ENCODE measurements at places on chromosomes 12 and 14. TPM values are rescaled to one million over a fixed set of nuclear protein-coding genes. Genes with fewer than 3 reads are reported as not detected.

The PFKM gene
- total RNA-seq = 74.9 TPM

The SYNE3 gene
- 17.1 TPM for total RNA-seq

The FLVCR2 gene
- total RNA-seq = 2.6 TPM

The BCAT1 gene
- 122 TPM for total RNA-seq

The RAP1B gene
- 103 TPM for total RNA-seq

The POTEG gene
- 1.2 TPM for total RNA-seq

The SOAT2 gene
- not detected for total RNA-seq

GRCh38 chr14:53432378-53432802, 279.3 kb upstream of the DDHD1 start:
- DNase-seq = peak; percentile 24

DNA sequence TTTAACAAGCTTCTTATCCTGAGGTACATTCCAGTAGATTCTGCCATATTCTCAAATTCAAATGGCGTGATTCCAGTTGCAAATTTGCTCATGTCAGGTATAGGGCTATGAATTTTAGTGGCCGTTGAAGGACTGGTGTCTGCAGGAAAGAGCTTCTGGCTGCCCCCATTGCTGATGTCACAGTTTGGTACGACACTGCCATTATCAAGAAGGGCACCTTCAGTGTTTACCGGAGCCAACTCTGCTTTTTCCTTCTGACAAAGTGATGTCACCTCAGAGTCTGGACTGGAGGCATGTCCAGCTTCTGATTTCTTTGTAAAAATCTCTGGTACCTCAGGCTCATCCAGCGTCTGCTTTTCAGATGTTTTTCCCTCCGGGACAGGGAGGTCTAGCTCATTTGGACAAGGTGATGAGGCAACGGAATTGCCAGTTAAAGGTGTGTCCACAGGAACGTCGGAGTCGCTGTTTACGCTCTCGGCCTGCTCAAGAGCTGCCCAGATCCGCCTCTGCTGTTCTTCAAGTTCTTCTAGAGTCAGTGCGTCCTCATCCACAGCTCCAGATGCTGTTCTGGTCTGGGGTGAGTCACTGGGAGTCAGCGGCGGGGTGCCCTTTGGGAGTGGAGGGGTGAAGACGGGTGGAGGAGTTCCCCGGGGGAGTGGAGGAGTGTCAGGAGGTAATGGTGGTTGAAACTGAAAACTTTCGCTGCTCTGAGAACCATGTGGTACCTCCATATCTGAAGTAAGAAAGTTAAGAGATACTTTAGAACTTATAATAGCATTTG, 27.0 kb downstream of the ZCCHC8 start:
- DNase-seq = no peak

GRCh38 chr14:72336311-72336980, 404.2 kb downstream of the RGS6 start:
- DNase-seq = no peak

DNA sequence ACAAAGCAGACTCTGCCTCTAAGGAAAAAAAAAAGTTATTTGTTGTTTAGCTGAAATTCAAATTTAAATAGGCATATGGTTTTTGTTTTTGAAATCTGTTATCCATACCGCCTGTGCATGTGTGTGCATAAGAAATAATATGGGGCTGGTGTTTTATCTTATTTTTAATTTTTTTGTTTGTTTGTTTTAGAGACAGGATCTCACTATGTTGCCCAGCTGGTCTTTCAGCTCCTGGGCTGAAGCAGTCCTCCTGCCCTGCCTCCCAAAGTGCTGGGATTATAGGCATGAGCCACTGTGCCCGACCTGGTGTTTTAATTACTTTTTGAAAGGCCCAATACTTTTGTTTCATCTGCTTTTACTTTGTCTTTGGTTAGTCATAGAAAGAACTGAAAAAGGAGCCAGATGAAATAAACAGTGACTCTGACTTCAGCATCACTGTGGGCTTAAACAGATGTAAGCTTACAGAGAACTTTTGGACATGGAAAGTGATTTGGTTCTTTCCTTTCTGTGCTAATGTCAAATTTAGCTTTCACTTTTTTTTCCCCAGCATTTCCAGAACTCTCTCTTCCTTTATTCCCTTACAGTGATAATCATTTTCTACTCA, 37.2 kb downstream of the SUPT16H start:
- peak; percentile 12 for DNase-seq

DNA sequence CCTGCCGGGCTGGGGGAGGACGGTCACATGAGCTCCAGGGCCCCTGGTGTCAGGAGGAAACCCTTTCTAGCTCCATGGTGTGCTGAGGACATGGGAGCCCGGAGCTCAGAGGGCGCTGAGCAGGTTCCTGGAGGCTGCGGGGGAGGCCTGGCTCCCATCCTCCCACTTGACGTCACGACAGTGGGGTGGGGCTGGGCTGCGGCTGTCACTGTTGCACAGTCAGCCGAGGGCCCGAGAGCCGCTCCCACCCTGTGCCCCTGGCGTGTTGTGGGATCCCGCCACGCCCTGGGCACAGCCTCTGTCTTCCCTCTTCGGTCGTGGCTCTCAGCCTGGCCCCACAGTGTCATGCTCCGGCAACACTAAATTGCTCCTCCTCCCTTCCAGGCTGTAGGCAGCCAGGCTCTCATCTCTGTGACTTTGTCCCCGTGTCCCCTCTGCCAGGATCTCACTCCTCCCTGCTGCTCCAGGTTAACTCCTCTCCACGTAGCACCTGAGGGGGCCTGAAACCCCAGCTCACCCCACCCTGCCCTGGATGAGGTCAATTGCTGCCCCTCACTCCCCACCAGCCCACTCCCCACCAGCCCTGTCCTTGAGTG, 33.0 kb downstream of the BEGAIN start:
- no peak for DNase-seq

DNA sequence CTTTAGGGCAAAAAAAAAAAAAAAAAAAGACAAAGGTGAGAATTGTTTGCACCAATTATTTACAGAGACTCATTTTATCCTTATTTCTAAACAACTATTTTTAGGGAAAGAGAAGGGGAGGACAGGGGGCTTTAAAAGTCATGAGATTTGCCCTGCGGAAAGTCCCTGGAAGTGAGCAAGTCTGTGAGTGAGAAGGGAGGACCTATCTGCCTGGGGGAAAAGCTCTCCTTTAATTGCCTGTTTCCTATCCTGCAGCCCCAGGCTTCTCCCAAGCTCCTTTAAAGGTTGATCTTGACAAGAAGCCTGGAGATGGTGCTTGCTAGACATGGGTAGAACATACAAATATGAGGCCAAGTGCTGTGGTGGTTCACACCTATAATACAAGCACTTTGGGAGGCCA, 8.3 kb upstream of the CHST11 start:
- no peak for DNase-seq

DNA sequence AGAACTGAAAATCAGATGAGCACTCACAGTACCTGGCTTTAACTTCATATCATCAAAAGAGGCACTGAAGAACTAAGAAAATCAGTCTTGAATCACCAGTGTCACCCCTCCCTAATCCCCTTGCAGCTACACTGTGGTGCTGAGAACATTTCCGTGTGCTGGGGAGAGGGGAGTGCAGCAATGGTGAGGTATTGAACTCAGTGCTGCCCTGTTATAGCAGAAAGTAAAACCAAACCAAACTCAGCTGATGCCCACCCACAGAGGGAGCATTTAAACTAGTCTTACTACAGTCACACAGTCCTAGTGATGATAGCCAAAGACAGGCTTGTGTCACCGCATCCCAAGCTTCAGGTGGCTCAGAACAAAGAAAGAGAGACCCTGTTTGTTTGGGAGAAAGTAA, 122.1 kb downstream of the CPNE8 start:
- no peak for DNase-seq

- no peak for DNase-seq
Observed at GRCh38 chr12:93001407-93001806, 72.3 kb upstream of the EEA1 start.
